Stimulated activated CD8-positive, alpha-beta memory T cell treated with anti-CD3 and anti-CD28 coated beads, Interleukin-15, amount 100 ng/mL, for 48 hours (primary cell): ENCODE measurements at places on chromosomes 4 and X.

DNA sequence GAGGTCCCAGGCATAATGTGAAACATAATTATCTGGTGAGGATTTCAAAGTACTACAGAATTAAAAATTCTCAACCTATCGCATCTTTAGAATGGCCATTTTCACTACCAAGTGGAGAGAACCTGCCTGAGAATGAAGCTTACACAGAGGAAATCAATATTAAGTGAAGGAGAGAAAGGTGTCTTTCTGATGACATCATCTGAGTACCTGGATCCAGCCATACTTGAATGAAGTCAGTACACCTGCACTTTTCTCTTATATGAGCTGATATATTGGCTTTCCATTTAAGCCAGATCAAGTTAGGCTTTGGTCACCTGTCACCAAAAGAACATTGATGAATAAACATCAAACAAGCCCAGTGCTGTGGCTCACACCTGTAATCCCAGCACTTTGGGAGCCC is 118.9 kb upstream of the MED14 start:
- no peak for DNase-seq

GRCh38 chr4:79823148-79823763 is 249.8 kb downstream of the ANTXR2 start:
- DNase-seq, result no peak

GRCh38 chr4:16532240-16532970 is 306.1 kb upstream of the TAPT1 start:
- no peak for DNase-seq

DNA sequence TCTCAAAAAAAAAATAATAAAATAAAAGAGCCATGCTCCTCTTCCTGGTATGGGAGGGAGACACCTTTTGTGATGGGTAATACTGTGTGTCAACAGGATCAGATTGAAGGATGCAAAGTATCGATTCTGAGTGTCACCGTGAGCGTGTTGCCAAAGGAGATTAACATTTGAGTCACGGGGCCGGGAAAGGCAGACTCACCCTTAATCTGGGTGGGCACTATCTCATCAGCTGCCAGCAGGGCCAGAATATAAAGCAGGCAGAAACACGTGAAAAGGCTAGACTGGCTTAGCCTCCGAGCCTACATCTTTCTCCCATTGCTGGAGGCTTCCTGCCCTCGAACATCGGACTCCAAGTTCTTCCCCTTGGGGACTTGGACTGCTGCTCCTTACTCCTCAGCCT is 95.4 kb downstream of the SHOX start:
- DNase-seq, result no peak

- no peak for DNase-seq
Observed at GRCh38 chr4:57993944-57994343, 883.8 kb upstream of the IGFBP7 start.

GRCh38 chr4:152360045-152360410 is 175.9 kb downstream of the FBXW7 start:
- no peak for DNase-seq

DNA sequence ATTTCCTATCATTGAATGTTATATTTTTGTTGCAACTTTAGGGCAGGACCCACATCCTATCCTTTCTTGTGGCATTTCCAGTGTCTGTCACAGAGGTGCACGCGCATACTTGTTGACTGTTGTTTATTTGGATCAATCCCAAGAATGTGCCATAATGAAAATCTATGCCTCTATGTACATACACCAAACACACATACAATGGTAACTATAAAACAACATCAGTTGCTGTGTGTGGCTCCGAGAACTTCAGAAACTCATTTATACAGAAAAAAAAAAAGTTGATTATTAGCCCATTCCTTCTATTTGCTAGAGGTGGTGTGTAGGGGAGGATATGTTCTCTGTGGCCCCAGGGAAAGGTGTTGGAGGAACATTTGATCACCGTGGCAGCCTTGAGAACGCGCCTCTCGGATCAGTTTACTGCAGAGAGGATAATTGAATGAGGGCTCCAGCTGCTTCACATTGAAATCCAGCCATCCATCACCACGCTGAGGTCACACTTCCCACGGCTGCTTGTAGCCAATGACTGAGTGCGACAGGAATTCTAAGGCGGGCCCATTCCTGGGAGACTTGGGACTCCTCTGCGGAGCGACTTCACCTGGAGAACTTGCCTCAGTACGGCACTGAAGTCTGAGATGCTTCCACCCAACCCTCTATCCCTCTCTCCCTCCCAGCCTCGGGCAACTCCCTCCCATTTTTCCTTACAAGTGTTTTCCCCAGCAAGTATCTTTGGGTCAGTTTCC is 19.5 kb downstream of the SMPX start:
- no peak for DNase-seq

DNA sequence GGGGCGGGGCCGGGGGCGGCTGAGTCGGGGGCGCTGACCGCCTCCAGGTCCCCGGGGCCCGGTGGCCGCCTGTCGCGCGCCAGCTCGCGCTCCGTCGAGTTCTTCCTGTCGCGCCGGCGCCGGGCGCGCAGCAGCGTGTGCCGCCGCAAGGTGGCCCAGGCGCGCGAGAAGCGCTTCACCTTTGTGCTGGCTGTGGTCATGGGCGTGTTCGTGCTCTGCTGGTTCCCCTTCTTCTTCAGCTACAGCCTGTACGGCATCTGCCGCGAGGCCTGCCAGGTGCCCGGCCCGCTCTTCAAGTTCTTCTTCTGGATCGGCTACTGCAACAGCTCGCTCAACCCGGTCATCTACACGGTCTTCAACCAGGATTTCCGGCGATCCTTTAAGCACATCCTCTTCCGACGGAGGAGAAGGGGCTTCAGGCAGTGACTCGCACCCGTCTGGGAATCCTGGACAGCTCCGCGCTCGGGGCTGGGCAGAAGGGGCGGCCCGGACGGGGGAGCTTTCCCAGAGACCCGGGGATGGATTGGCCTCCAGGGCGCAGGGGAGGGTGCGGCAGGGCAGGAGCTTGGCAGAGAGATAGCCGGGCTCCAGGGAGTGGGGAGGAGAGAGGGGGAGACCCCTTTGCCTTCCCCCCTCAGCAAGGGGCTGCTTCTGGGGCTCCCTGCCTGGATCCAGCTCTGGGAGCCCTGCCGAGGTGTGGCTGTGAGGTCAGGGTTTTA is 1.5 kb downstream of the ADRA2C start:
- no peak for DNase-seq

- DNase-seq, result no peak
Observed at GRCh38 chr4:53587135-53587534, 4.2 kb downstream of the LNX1 start.

DNA sequence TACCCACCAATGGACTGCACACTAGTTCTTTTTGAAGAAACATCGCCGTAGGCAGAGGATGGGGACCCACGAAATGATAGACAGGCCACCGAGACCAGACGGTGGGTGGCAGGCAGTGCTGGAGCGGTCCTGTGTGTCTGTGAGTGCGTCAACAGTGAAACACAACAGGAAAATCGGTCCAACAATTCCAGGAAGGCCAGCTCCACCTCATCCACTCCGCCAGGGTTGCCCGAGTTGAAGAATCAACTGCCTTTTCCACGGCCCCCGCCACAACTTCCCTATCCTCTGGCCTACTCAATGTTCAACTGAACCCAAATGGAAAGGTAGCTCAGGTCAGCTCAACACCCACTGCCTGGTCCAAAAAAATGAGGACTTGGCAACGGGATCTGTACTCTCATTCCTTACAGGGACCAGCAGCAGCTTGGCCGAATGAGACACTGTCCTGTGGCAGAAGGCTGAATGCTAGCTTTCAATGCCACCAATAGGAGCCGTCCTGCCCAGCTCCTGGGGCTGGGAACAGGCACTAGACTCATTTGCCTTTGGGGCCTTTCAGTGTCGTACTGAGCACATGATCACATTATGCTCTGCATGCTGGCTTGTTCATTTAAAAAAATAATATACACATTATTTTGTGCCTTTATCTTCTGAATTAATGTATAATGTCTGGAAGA is 43.5 kb downstream of the MID1 start:
- no peak for DNase-seq
